Immature natural killer cell (primary cell): ENCODE measurements at places on chromosomes 2 and 18.

DNA sequence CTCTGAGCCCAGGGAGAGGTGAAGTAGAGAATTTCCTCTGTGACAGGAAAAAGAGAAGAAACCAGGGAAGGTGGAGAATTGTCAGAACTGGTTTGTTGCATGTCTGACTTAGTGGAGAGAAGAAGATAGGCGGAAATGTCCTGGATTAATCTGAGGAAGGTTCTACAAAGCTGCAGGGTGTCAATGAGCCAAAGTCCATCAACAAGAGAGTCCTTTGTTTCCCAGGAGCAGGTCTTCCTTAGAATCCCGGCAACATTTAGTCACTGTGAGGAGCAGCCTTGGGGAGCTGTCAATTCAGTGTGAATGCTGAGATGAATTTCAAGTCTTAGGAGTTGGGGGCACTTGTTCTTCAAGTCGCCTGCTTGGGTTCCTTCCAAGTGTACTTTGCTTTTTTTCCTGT lies 88.4 kb upstream of the CELF4 start:
- no peak for DNase-seq

- DNase-seq, result no peak
These were observed 12.9 kb downstream of the UBR3 start for GRCh38 chr2:169839954-169840746.

DNA sequence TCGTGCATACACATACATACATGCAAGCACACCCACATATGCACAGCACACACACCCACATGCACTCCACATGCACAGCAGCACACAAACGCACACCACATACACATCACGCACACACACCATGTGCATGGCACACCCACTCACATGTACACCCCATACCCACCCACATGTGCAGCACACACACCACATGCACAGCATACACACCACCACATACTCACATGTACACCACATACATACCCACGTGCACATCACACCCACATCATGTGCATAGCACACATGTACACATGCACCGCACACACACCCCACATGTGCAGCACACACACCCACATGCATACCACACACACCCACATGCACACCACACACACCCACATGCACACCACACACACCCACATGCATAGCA lies 132.0 kb upstream of the RGPD4 start:
- no peak for DNase-seq

- DNase-seq, result peak; percentile 65
These were observed 8.3 kb downstream of the SLC4A5 start for GRCh38 chr2:74334931-74335333.

GRCh38 chr18:62490967-62491695 lies 31.7 kb upstream of the ZCCHC2 start:
- no peak for DNase-seq

DNA sequence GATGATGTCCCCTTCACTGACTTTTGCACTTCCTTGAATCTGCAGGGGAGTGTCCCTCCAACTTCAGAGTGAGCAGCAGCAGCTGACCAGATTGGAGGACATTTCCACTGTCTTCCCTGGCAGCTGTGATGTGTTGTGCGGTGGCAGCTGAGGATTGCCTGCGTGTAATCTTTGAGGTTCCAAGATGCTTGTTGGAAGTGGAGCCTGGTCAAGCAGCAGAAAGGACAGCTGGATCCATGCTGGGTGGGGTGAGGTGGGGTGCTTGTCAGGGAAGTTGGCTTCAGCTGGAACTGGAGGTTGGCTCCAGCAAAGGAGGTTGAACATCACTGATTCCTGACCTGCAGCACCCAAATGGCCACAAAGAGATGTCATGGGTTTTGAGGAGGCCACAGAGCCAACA lies 64.8 kb downstream of the ST3GAL5 start:
- DNase-seq, result no peak

- DNase-seq, result no peak
These were observed 347.7 kb downstream of the KIAA1328 start for GRCh38 chr18:37176621-37176934.

- no peak for DNase-seq
These were observed at the start of gene CGREF1 for GRCh38 chr2:27118525-27119329. Gene CGREF1, minus strand, starts transcription at chr2:27119128. Its CDS starts 14,762 bp downstream, at chr2:27104366.

- DNase-seq, result no peak
These were observed 56.5 kb upstream of the ATL2 start for GRCh38 chr2:38433607-38433975.

DNA sequence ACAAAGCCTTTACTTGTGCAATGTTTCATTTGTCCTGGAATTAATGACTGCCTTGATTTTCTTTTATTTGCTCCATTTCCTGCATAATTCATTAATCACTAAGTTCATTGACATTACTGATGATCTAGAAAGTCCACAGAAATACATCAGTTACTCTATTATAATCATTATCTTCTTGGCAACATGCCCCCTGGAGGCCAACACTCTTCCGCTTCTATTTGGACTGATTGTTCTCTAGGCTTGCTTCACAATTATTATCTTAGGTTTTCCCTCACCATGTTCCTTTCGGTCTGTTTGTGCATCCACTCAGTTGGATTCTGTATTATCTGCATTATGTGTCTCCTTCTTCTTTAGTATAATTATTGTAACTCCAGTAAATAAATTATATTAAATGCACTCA lies 461.0 kb upstream of the CDH2 start:
- no peak for DNase-seq

GRCh38 chr18:3107740-3108151 lies 94.8 kb upstream of the LPIN2 start:
- DNase-seq, result no peak

- no peak for DNase-seq
These were observed 4.4 kb downstream of the FBLN7 start for GRCh38 chr2:112142525-112143078.
